Natural killer cell (primary cell): ENCODE measurements at places on chromosomes 5 and 9.

DNA sequence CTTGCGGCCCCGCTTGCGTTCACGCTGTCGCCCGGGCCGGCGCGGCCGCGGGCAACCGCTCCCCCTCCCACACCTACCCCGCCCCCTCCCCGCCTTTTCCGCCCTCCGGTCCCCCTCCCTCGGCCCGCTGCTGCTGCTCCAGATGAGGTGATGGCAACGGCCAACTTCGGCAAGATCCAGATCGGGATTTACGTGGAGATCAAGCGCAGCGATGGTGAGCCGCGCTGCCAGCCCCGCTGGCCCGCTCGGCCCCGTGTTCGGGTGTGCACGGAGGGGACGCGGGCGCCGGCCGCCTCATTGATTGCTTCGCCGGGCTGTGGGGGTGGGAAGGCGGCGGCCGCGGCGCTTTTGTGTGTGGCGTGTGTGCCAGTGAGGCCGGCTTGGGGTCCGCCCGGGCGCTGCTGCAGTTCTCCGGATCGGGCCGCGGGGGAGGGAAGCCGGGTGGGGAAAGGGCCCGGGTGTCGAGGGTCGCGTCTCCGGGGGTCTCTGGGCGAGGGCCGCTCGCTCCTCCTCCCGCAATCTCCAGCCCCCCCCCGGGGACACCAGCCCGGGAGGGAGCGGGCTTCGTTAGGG, 403 bp downstream of the KIF2A start:
- H3K27me3 ChIP-seq: no peaks in the 10 kb centered on the region
- H3K36me3 ChIP-seq: no peaks in the 10 kb centered on the region
- H3K27ac ChIP-seq: peak overlapping the region; percentile 89

- no peak for DNase-seq
- no peak overlapping the region for H3K27ac ChIP-seq
- peaks cover 33% of the 10 kb centered on the region for H3K36me3 ChIP-seq
- no peak overlapping the region for H3K4me3 ChIP-seq
- peaks cover 4% of the 10 kb centered on the region for H3K4me1 ChIP-seq
These were observed 55.7 kb downstream of the SUSD1 start for GRCh38 chr9:112119225-112120029.

DNA sequence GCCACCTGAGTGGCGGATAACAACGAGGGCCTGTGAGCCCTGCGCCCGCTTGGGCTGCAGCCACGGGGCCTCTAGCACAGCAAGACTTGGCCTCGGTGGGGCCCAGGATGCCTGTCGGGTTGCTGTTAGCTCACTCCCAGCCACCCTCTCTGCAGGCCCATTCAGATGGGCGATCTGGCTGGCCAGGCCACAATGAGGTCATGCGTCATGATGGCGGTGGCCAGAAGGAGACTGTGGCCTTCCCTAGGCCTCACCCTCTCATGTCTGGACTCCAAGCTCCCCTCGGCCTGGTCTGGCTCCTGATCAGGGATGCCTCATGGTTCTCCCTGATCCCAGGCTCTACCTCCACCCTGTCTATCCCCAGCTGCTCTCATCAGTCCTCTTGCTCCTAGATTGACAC, 19.0 kb upstream of the TCOF1 start:
- no peak overlapping the region for H3K27ac ChIP-seq
- no peaks in the 10 kb centered on the region for H3K27me3 ChIP-seq
- no peak for DNase-seq
- H3K4me3 ChIP-seq: no peak overlapping the region
- H3K4me1 ChIP-seq: peaks cover 12% of the 10 kb centered on the region

DNA sequence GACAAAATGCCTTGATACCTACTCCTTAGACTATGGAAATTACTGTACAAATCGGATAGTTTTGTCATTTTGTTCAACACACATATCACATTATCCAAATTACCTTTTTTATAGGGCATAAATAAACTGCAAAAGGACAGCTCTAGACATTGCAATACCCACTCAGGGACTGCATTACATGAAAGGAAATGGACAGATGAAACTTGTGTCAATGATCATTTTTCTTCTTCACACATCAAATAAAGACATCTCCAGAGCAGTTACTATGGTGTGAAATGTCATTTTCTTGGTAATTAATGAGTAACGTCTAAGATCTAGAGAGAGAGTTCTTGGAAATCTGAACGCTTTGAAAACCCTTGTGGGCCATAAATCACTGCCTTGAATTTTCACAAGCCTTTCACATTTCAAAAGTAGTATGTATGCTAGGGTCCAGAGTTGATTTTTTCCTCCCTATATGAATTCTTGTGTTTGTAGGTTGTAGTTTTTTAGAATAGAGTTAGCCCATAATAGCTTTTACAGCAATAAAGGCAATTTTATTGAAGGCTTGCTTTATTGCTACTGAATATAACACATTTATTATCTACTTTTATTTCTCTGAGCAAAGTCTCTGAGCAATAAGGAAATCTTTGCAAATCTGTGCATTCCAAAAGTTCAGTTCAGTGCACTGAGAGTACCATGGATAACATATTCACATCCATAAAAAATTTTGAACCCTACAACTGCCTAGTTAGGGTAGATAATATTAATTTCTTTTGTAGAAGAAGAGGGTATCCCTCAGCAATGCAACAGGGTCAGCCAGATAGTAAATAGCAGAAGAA, 358.0 kb upstream of the PCSK5 start:
- H3K4me1 ChIP-seq: no peaks in the 10 kb centered on the region
- no peaks in the 10 kb centered on the region for H3K27me3 ChIP-seq
- no peak for DNase-seq
- H3K4me3 ChIP-seq: no peak overlapping the region
- H3K36me3 ChIP-seq: no peaks in the 10 kb centered on the region
- H3K27ac ChIP-seq: no peak overlapping the region

DNA sequence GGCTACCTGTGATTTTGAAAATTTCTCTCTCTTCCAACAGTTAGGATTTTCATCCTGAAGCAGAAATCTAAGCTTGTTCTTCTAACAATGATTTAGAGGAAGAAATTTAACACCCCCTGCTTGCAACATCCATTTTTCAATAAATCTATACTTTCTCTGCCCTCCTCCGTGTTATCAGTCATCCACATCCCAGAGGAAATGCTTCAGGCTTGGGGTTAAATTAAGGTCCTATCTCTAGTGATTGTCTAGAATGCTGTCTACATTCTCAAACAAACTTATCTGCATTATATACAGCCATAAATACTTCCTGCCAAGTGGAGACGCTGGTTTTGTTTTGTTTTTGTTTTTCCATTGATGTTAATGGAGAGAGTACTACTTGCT, 371.0 kb downstream of the CSNK1G3 start:
- H3K27ac ChIP-seq: no peak overlapping the region
- H3K36me3 ChIP-seq: no peaks in the 10 kb centered on the region
- H3K27me3 ChIP-seq: no peaks in the 10 kb centered on the region
- no peak overlapping the region for H3K4me3 ChIP-seq

DNA sequence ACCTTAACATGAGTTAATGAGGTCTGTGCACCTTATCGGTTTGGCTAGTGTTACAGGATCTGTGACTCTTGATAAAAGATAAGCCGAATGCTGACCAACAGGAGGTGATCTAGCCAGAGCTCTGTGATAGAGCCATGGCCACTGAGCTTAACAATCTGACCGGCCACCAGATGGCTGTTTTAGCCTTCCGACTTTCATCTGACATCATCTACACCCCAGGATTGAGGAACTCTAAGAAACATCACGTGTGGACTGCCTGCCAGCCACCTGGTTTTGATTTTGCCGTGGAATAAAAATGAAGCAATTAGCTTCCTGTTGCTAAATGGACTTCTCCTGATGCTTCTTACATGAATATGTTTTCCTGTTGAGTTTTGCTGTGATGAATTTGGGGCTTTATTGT, 281.3 kb downstream of the CEMIP2 start:
- no peak overlapping the region for H3K27ac ChIP-seq
- H3K4me3 ChIP-seq: no peak overlapping the region
- H3K4me1 ChIP-seq: no peaks in the 10 kb centered on the region

DNA sequence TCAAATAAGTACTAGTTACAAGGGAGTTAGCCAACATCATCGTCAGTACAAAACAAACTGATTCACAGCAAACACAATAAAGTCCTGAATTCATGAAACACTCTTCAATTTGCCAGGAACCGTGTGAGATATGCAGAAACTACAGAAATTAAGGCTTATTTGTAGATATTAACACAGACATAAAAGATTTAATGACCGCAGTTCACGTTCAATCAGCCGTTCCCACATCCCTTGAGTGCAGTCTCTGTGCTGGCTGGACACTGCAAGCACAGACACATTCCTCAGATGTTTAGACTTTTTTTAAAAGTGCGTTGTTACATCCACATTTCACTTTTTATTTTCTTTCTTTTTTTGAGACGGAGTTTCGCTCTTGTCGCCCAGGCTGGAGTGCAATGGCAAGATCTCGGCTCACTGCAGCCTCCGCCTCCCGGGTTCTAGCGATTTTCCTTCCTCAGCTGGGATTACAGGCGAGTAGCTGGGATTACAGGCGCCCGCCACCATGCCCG, 566 bp upstream of the CEP78 start:
- peaks cover 3% of the 10 kb centered on the region for H3K36me3 ChIP-seq
- peak overlapping the region; percentile 96 for H3K4me3 ChIP-seq
- H3K27me3 ChIP-seq: no peaks in the 10 kb centered on the region
- no peak for DNase-seq

- no peak overlapping the region for H3K4me3 ChIP-seq
- no peaks in the 10 kb centered on the region for H3K36me3 ChIP-seq
- no peak overlapping the region for H3K27ac ChIP-seq
- no peak for DNase-seq
- H3K27me3 ChIP-seq: no peaks in the 10 kb centered on the region
- H3K4me1 ChIP-seq: no peaks in the 10 kb centered on the region
These were observed 295.4 kb upstream of the DAB2 start for GRCh38 chr5:39720136-39720535.

DNA sequence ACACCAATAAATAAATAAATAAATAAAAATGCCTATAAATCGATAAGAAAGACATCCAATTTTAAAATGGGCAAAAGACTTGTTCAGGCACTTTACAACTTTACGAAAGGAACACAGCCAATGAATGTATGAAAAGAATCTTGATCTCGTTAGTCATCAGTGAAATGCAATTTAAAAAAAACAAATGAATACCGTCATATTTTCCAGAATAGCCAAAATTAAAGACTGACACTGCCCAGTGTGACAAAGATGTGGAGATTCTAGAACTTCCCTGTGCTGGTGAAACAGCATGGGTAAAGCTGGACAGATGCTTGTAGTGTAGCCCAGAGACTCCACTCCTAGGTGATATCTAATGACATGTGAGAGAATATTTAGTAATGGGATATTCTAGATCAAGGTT, 127.1 kb downstream of the GOLPH3 start:
- no peak for DNase-seq
- H3K27ac ChIP-seq: no peak overlapping the region
- H3K4me3 ChIP-seq: no peak overlapping the region
- no peaks in the 10 kb centered on the region for H3K4me1 ChIP-seq

GRCh38 chr5:74028976-74029375, 403.0 kb downstream of the ARHGEF28 start:
- no peak overlapping the region for H3K27ac ChIP-seq
- no peaks in the 10 kb centered on the region for H3K4me1 ChIP-seq
- no peaks in the 10 kb centered on the region for H3K36me3 ChIP-seq
- H3K4me3 ChIP-seq: no peak overlapping the region
- H3K27me3 ChIP-seq: no peaks in the 10 kb centered on the region

DNA sequence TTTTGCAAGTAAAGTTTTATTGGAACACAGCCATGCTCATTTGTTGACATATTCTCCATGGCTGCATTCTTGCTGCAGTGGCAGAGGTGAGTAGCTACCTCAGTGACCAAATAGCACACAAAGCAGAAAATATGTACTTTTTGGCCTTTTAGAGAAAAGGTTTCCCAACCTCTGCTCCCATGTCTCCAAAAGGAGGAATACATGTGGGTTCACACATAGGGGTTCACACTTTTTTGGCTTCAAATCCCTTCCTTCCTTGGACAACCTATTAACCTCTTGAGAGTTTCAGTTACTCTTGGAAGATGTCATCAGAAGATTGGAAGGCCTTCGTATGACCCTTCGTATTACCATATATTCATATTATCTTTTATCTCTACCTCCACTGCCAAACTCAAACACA, 285.1 kb upstream of the TUT7 start:
- H3K4me3 ChIP-seq: no peak overlapping the region
- no peak overlapping the region for H3K27ac ChIP-seq
- DNase-seq: no peak
- H3K4me1 ChIP-seq: no peaks in the 10 kb centered on the region
- no peaks in the 10 kb centered on the region for H3K27me3 ChIP-seq
- no peaks in the 10 kb centered on the region for H3K36me3 ChIP-seq

DNA sequence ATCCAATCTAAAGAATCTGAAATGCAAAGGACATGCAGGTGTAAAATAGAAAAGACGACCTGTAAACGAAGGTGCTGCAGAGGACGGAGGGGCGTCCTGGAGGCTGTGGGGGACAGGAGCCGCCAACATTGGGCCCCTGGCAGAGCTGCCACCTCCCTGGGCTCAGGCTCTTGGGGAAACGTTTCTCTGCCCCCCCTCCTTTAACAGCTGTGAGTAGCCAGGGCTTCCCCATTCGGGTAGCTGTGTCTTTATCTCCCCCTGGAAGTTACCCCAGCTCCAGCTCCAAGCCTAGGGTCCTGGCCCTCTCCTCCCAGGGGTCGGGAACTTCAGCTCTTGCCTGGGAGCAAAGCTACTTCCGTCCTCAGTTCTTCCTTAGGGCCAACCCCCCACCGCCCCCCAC, 51.5 kb downstream of the PSD2 start:
- peaks cover 14% of the 10 kb centered on the region for H3K4me1 ChIP-seq
- H3K36me3 ChIP-seq: no peaks in the 10 kb centered on the region
- DNase-seq: no peak
- H3K27me3 ChIP-seq: peaks cover 4% of the 10 kb centered on the region

- no peak overlapping the region for H3K27ac ChIP-seq
- no peak overlapping the region for H3K4me3 ChIP-seq
- no peak for DNase-seq
- H3K36me3 ChIP-seq: no peaks in the 10 kb centered on the region
These were observed 279.3 kb downstream of the ASTN2 start for GRCh38 chr9:117135501-117136098.

DNA sequence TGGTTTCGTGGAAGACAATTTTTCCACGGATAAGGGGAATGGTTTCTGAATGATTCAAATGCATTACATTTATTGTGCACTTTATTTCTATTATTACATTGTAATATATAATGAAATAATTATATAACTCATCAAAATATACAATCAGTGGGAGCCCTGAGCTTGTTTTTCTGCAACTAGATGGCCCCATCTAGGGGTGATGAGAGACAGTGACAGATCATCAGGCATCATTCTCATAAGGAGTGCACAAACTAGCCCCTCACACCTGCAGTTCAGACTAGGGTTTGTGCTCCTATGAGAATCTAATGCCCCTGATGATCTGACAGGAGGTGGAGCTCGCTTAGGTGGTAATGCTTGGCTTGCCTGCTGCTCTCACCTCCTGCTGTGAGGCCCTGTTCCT, 6.4 kb downstream of the ISCA1 start:
- peaks cover 20% of the 10 kb centered on the region for H3K36me3 ChIP-seq
- H3K4me3 ChIP-seq: no peak overlapping the region
- DNase-seq: no peak

DNA sequence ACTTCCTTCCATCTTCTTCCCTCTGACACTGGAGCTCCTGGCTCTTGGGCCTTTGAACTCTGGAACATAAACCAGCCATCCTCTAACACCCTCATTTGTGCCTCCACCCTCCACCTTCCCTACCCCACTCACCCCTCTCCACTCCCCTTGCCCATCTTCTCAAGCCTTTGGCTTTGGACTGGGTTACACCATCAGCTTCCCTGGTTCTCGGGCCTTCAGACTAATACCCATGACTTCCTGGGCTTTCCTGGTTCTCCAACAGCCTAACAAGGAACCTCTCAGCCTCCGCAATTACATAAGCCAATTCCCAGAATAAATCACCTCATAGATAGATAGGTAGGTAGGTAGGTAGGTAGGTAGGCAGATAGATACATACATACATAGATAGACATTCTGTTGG, 67.1 kb downstream of the FREM1 start:
- no peak overlapping the region for H3K4me3 ChIP-seq
- no peaks in the 10 kb centered on the region for H3K36me3 ChIP-seq
- H3K4me1 ChIP-seq: no peaks in the 10 kb centered on the region
- no peak overlapping the region for H3K27ac ChIP-seq
- DNase-seq: no peak
